ENCODE measurements at places on chromosomes 2 and 18. TPM values are rescaled to one million over a fixed set of nuclear protein-coding genes. Genes with fewer than 3 reads are reported as not detected.

DNA sequence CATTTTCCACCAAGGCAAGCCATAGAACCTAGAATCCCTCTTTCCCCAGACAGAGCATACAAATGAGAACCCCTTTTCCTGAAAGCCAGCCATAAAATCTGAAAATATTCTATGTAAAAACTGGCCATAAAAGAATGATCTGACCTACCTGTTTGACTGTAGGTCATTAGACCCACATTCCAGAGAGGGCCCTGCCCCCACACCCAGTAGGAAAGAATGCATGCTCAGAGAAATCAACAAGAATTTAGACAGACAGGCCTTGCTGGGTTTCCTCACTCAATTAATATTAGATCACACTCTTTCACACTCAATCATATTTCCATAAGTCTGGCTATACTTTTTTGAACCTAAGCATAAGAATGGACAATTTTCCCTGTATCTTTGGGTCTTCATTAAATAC lies 929.5 kb downstream of the ERBB4 start:
- DNase-seq, result no peak

- DNase-seq, result peak; percentile 7
Observed at GRCh38 chr2:70684846-70685622, 83.0 kb downstream of the ADD2 start.

DNA sequence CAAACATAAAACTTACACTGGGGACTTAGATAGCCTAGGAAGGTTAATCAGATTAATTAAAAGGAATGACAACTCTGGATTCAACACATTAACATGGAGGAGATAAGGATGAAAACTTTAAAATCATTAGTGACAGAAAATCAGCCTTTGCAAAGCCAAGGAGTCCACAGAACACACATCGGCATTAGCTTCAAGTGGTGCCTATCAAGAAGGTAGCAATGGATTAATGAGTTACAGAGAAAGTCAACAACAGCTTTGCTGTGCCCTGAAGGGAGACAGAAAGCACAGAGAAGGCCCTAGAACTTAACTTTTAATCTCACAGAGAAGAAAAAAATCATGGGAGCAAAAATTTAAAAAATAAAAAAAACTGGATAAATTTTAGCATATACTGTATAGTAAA lies 88.6 kb downstream of the KCNH7 start:
- no peak for DNase-seq

GRCh38 chr2:147968571-147968970 lies 52.0 kb downstream of the ORC4 start:
- DNase-seq, result no peak

GRCh38 chr2:30262716-30263309 lies 31.5 kb downstream of the LBH start:
- DNase-seq, result no peak

- DNase-seq, result no peak
Observed at GRCh38 chr2:226953206-226953605, 117.4 kb downstream of the RHBDD1 start.

DNA sequence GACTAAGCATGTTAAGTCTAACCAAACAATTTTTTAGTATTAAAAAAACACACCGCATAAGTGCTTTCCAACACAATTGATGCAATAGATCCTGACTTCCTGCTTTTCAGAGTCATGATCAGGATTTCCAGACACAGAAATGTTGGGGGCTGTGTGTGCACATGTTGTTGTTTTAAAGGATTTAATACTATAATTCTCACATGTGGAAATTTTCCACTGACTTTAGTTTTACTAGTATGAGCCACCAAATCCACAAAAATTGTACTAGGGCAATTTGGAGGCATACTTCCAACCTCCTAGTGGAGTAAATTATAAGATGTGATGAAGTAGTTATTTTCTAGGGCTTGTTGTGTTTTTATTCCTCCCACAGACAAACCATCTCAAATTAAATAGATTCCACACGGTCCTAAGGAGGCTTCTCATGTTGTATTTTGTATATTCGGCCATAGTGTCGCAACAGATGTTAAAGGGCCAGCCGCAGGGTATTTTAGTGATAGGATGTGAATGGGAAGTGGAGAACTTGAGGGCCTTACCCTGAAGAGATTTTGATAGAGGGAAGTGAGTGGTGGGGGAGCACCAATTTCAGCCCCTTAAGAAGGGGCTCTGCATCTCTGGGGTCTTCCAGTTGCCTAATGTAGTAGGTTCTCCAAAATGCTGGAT lies 108.9 kb upstream of the KLF7 start:
- DNase-seq, result no peak

- DNase-seq, result no peak
Observed at GRCh38 chr2:142849820-142850219, 27.6 kb upstream of the KYNU start.

DNA sequence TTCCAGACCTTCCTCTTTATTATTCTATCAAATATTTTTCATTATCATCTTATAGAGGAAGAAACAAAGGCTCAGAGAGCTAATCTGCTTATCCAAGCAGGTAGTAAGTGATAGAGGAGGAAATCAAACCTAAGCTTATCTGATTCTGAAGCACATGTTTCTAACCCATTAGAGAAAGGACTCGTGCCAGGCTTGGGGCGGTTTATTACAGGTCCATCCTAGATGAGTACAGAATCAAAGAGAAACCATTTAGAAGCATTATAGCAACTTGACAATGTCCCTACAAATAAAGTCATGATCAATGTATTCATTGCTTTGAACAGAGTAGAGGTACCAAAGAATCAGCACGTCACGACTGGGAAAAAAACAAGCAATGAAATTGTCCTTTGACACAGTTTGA lies 303.0 kb downstream of the CYRIA start:
- no peak for DNase-seq

- no peak for DNase-seq
Observed at GRCh38 chr2:50346629-50347357, 685.1 kb downstream of the NRXN1 start.

GRCh38 chr2:179355881-179356280 lies 91.2 kb upstream of the SESTD1 start:
- DNase-seq, result no peak

GRCh38 chr2:161871113-161871512 lies 202.9 kb downstream of the DPP4 start:
- DNase-seq, result no peak

DNA sequence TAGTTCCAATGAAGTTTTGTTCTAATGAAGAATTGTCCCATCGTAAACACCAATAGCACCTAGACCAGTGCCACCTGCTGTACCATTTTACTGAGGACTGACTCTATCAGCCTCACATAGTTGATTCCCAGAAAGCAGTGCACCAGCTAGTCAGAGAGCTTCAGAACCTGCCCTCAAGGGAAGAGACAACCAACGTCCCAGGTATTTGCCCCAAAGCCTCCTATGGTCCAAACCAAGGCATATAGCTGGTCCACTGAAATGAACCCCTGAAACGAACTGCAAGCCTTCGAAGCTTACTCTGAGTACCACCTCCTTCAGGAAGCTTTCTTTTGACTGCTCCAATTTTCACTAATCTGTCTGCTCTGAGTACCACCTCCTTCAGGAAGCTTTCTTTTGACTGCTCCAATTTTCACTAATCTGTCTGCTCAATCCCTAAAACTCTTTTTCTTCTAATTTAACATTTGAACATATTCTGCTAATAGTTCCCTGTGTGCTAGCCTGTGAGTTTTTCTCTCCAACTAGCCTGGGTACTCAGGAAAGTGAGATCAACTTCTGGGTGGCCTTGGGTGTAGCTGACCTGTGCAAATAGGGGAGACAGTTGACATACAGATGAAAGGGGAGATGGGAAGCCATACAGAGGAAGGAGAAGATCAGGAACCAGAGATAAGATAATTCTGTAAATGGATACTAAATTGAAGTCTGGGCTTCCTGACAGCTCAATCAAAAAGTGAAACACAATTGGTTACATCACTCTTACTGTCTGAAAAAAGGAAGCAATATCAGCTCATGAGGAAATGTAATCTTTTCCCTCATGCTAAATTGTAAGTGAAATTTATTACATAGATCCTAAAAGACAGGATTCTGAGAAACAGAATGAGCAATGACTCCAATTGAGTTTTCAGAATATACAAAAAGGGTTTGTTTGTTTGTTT lies 33.5 kb upstream of the EML4 start:
- DNase-seq, result no peak

GRCh38 chr2:172833898-172834297 lies 98.3 kb downstream of the RAPGEF4 start:
- no peak for DNase-seq

GRCh38 chr2:96540136-96540535 lies 3.6 kb downstream of the ARID5A start:
- DNase-seq, result no peak

GRCh38 chr2:226079196-226079595 lies 679.7 kb downstream of the NYAP2 start:
- DNase-seq, result no peak

DNA sequence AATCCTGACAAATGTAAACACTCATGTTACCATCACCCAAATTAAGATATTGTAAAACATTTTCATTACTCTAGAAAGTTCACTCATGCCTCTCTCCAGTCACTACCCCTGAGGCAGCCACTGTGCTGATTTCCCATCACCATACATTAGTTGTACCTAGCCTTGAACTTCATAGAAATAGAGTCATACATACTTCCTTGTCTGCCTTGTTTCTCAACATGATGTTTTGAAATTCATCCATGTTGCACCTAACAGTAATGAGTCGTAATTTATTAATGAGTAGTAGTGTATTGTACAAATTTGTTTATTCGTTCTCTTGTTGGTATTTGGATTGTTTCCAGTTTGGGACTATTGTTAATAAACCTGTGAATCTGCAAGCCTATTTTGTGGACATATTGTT lies 49.0 kb upstream of the TWSG1 start:
- no peak for DNase-seq

DNA sequence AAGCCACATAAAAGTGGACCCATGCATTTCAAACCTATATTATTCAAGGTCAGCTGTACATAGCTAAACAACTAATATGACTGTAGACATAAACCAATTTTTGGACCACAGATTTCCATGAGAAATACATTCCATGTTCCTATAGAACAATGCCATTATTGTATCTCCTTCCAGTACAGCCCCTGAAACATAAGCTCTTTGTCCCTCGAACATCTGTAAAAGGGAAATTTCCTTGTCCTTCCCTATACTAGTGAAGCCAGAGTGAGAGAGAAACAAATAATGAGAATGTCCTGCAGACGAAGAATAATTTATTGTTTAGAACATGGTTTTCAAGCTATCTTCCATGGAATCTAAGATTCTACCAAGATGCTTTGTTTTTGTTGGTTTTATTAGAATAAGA lies 75.3 kb downstream of the GORASP2 start:
- no peak for DNase-seq

DNA sequence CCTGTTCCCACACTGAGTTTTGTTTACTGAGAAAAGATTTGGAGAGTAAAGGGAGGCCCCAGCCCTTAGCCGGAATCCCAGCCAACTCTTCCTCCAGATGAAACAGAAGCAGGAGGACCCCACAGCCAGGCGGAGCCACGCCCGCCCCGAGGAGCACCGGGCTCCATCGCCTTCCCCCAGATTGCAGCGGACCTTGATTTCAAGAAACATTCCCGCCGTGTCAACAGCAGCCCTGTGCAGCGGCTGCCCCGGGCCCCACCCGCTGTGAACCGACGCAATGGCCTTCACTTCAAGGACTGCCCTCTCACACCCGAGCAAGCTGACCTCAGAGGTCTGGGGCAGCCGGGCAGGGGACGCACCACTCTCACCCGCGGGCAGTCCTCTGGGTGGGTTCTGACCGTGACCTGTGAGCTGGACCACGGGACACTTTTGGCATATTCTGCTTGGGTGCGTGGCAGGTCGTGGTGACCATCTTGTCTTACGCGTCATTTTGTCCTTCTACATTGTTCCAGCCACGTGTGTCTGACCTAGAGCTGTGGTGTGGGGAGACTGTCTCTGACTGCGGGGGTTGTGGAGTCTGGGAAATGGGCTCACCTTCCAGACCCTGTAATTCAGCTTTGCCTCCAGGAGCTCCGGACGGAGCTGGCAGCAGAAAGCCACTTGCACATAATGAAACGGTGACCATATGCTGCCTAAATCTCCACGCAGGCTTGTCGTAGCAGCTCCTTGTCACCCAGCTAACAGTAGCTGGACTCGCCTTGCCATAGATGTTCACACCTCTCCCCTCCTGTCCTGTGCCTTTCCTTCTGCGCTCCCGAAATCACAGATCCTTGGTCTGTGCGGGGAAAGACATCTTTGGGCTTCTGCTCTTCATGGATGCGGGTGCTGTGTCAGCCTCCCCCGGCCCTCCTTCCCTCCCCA lies 32.0 kb upstream of the INHBB start:
- no peak for DNase-seq

GRCh38 chr18:24027156-24027827 lies 12.7 kb downstream of the TTC39C start:
- DNase-seq, result peak; percentile 75

GRCh38 chr2:220786216-220786615 lies 785.9 kb downstream of the EPHA4 start:
- no peak for DNase-seq

GRCh38 chr2:196977507-196977906 lies 51.0 kb upstream of the PGAP1 start:
- no peak for DNase-seq

DNA sequence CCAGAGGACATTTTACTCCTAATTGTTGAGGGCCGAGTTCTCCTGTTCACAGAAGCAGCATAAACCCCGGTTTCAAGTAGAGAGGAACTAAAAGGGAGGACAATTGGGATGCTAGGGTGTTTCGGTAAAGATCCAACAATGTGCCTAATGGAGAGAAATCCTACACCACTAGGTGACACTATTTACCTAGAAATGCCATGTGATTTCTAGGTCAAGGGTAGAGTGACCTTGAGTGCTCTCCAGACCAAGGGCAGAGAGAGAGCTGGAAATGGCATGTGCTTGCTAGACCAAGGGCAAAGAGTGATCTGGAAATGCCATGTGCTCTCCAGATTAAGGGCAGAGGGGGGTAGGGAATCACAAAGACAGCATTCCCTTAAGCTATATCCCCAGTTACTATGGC lies 472.0 kb downstream of the DCDC2C start:
- no peak for DNase-seq

DNA sequence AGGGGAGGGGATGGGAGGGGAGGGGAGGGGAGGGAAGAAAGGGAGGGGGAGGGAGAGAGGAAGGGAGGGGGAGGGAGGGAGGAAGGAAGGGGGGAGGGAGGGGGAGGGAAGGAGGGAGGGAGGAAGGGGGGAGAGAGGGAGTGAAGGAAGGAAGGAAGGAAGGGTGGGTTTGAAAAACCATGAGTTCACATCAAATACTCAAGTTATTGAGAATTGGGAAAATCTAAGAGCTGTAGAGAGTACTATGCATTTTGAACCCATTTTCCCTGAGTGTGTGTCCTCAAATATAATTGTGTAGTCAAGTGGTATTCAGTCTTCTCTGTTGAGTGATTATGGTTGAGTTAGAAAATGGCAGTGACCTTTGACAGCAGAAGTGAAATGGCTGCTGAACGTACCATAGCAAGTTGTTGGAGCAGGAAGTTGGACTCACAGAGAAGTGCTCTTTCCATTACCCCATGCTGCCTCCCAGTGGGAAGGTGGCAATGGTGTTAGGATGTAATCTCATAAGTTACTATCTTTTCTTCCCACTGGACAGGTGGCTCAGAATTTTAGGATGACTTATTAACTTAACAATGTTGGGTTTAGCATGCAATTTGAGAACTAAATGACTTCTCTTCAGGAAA lies 214.6 kb downstream of the SETBP1 start:
- DNase-seq, result no peak

CEBPZOS gene
- 58.6 TPM for total RNA-seq

WNT10A gene
- 4.0 TPM for total RNA-seq

ITGA6 gene
- total RNA-seq, result 109 TPM

ARHGAP28 gene
- 16.0 TPM for total RNA-seq

TFPI gene
- 54.7 TPM for total RNA-seq

ATAD2B gene
- 48.4 TPM for total RNA-seq

ESPNL gene
- total RNA-seq, result 2.4 TPM

INHBB gene
- 10.8 TPM for total RNA-seq

SCYGR7 gene
- total RNA-seq, result not detected

CDK15 gene
- total RNA-seq, result 2.3 TPM

PSMA8 gene
- not detected for total RNA-seq

ABCG8 gene
- not detected for total RNA-seq

HK2 gene
- 62.8 TPM for total RNA-seq

PLGLB1 gene
- 1.7 TPM for total RNA-seq
